AG10803 (cell line): ENCODE measurements at places on chromosomes 7 and 10.

DNA sequence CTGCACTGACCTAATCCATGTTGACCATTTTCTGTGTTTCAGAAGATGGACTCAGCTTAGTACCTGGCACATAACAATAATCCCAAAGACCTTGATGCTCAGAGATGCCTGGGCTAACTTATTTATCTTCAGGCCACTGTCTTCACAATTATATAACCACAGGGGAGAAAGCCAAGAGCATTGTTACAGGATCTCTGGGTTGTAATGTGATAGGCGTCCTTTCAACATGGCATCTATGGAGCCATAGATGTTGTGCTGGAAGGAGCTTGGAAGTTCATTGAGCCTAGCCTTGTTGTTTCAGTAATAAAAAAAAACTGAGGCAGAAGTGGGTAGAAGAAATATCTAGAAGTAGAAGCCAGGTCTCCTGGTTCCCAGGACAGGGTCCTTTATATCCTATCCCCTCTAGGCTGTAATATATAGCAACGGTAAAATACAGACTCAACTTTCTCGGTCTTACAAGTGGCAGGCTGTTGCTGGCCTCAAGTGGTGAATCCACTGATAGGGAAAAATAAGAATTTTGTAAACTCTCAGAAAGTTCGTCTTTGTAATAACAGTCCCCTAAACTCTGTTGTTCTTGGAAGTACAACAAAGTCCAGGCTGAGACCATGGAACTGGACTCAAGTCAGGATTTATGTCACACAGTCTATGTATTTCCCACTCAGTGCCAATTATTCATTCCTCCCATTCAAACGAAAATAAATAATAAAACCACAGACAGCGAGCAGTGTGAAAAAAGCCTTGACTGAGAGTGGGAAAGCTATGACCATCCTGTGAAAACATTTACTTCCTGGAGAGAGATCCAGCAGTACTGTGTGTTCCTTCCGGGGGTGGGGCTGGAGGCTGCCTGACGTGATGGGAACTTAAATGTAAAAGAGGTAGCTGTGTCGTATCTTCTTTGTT, 277.6 kb downstream of the REEP3 start:
- DNase-seq, result peak; percentile 95

DNA sequence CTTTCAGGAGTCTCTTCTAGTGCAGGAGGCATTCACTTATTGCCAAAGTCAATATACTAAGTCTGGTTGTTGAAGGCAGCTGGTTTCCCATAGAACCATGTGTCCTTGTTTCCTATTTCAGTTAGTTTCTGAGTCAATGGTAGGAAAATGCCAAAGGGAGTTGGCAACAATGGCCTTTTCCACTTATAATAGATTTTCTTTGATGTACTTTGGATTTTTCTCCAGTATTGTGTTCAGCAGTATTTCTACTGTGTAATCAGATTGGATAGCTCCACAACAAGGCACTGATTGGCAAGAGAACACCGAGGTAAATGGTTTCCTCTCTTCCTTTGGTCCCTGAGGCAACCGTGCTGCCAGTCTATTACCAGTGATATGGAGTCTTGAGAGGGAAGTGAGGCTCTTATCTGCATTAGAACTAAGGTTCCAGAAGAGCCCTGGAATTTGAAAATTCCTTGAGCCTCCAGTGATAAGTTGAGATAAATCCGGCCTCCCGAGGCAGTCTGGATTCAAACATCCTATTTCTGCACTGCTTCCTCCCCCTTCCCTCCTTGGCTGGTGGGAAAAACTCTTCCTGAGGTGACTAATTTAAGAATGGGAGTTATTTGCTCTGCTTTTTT, 7.9 kb upstream of the SEPTIN7 start:
- no peak for DNase-seq

GRCh38 chr7:36054637-36055036, 98.4 kb upstream of the EEPD1 start:
- no peak for DNase-seq

GRCh38 chr7:125222596-125222995, 293.0 kb upstream of the POT1 start:
- no peak for DNase-seq
